Head of caudate nucleus (tissue), 42 donors: ENCODE measurements at places on chromosomes 1 and 21.

- DNase-seq, result no peak
These were observed 251.2 kb downstream of the RRAGC start for GRCh38 chr1:38608202-38608864.

- peak; percentile 39 for DNase-seq
These were observed 41.6 kb downstream of the LAMC2 start for GRCh38 chr1:183227422-183228346.

- no peak for DNase-seq
These were observed 22.7 kb downstream of the MAB21L3 start for GRCh38 chr1:116133696-116134475.

DNA sequence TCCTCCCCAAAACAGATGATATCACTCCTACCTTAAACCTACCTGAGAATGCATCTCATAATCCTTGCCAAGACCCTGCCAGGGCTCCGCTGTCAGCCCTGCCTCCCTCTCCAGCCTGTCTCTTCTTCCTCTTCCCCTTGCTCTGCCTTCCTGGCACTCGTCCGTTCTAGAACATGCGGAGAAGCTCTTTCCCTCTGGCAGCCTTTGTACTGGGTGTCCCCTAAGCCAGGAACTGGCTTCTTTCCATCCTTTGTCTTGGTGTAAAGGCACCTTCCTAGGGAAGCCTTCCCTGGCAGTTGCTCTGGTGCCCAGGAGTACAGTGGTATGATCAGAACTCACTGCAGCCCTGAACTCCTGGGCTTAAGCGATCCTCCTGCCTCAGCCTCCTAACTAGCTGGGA lies 36.1 kb downstream of the CTNNBIP1 start:
- DNase-seq, result no peak

GRCh38 chr1:57222307-57222706 lies 201.6 kb downstream of the DAB1 start:
- DNase-seq, result no peak

- DNase-seq, result no peak
These were observed 4.4 kb upstream of the ADAMTS1 start for GRCh38 chr21:26849428-26850115.

DNA sequence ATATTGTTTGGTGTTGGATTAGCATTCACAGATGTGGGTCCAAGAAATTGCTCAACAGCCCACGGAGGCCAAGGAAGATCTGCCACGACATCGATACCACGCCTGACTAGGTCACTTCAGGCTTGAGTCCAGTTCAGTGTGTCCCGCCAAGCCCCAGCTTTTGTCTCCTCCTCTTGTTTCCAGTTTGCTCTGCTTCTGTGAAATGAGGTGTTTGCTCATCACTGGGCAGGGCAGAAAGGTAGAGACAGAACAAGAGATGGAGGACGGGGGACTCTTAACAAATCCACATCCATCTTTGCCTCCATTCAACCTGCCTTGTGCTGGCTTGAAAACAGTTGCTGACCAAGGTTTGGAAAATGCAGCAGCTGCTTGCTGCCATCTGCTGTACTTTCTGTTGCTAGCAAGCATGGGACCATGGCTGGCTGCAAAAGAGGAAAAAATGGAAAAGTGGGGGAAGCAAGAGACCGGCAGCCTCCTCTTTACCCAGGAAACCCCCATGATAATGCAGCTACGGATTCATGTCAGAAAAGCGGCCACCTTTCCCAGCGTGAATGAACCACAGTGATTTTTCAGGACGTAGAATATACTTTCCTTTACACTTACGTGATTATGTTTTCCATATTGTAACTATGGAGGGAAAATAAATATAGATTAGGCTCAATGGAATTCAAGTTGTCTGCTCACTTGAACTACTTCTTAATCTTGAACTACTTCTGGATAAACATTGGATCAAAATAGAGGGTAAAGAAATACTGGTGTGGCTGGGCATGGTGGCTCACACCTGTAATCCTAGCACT lies 80.2 kb upstream of the GREM2 start:
- peak; percentile 39 for DNase-seq

- no peak for DNase-seq
These were observed 252.7 kb upstream of the VAMP3 start for GRCh38 chr1:7518411-7518810.

- DNase-seq, result no peak
These were observed 30.9 kb upstream of the SSX2IP start for GRCh38 chr1:84721152-84721551.

DNA sequence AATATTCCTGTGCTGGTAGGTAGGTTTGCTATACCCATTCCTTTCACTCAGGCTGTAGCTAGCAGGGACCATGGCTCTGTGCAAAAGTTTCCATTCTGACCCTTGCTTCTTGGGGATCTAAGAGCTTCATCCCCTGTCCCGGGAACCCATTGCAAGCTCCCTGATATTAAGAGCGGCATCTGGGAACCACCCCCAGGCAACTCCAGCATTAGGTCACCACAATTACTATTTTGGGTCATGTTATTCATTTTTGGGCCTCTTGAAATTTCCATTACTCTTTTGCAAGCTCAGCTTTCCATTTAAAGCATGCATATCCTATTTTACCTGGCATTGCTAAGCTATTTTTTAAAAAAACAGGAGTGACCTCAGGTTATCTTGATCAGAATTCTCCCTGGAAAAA lies 22.1 kb upstream of the ACTRT2 start:
- DNase-seq, result no peak

GRCh38 chr21:26956813-26957212 lies 10.1 kb downstream of the ADAMTS5 start:
- no peak for DNase-seq

DNA sequence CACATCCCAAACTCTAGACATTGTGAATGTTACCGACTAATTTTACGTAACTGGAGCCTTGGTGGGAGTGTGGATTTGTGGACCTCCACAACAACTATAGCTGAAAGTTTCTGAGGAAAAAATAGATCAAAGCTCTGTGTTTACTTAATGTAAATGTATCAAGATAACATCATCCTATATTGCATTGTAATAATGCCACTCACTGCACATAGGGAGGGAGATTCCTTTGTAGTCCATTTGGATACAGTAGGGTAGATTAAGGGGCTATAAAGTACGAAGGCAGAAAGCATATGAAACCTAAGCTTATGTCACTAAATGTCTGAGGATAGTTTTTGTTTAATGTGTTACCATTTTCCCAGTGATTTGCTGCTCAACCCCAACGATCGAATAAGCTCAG lies 273.4 kb downstream of the TM2D1 start:
- DNase-seq, result no peak

GRCh38 chr1:157961805-157962762 lies 31.4 kb upstream of the KIRREL1 start:
- no peak for DNase-seq

- no peak for DNase-seq
These were observed 1.8 kb upstream of the PLCH2 start for GRCh38 chr1:2474104-2474844.

DNA sequence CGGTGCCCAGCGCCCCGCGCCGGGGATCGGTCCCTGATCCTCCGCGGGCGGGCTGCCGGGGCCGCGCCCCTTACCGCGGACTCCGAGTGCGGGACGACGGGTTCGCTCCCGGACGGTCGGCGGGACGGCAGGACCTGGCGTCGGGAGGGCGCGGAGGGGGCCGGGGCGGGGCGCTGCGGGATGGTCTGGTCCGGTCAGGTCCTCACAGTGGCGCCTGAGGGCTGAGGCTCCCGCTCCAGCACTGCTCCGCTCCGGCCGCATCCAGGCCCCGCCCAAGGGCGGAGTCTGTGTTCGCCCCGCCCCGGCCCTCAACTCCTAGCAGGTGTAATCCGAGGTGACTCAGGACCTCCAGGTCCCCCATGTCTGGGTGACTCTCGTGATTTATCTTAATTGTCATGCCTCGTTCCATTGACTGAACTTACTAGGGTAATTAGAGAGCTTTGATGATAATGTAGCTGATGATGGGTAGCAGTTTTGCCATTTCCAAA lies at the start of gene RAB3B:
TSS of gene RAB3B (minus strand) at position 223 of the 488 bp plus-strand sequence. CDS start 13,583 bp downstream, outside the sequence.
- DNase-seq, result peak; percentile 27

DNA sequence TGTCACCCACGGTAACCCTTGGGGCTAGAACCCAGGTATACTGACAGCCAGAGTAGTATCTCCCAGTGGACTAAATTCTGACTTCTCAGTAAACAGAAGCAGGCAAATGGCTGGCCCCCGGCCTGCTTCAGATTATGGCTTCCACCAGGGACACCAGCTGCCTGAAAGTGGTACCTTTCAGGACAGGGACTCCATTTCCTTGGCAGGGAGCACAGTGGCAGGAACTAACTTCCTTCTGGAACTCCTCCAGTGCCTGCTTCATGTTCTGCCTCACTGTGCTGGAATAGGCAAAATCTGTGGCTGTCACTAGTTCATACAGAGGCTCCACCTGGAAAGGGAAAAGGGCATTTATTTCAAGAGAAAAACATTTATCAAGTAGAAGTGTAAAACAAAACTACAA lies 32.7 kb downstream of the C8B start:
- DNase-seq, result no peak

DNA sequence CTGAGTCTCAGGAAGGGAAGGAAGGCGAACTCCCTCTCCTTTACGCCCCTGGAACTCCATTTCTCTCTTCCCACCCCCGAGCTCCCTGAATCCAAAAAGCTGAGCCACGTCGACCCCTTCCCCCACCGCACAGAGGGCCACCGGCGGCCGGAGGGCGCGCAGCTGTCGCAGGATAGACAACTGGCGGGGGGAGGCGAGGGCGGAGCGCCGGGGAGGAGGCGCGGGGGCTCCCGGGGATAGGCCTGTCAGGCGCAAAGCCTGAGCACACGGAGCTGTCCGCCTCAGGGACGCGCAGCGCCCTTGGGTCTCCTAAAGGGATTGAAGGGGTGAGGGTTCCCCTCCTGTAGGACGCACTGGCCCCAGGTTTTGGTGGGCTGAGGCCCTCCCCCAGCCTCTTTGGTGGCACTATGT lies 752 bp upstream of the ACTA1 start:
- DNase-seq, result no peak

DNA sequence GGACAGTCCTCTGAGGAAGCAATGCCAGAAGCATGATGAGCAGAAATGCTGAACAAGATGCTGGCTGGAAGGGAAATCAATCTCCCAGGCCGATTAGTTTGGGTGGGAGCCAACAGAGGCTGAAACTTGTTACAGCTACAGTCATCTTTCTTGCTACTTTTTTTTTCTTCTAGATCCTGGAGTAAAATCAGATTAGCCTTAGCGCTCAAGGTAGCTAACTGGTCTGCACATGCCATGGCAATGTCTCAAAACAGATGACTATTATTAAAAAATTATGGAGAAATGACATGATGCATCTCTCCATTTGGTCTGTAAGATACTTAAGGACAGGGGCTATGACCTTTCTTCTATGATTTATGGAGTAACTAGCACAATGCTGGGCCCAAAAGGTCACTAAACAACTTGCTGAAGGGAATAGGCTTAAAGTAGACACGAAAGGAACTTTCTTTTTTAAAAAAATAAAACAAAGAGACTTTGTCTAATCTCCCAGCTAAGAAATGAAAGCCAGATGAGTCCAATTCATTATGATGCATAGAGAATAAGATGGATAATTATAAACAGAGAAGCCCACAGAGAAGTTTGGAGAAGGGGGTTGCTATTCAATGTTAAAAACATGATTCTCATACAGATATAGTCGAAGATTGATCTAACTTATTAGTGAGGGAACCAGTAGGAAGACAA lies 42.5 kb downstream of the UTP25 start:
- no peak for DNase-seq

- DNase-seq, result no peak
These were observed 198.1 kb upstream of the TMEM51 start for GRCh38 chr1:14955402-14955801.

GRCh38 chr1:59926381-59927123 lies at the start of gene CYP2J2:
Gene CYP2J2, minus strand, starts transcription at chr1:59926773. Its CDS starts 27 bp downstream, at chr1:59926746.
- DNase-seq, result peak; percentile 79

DNA sequence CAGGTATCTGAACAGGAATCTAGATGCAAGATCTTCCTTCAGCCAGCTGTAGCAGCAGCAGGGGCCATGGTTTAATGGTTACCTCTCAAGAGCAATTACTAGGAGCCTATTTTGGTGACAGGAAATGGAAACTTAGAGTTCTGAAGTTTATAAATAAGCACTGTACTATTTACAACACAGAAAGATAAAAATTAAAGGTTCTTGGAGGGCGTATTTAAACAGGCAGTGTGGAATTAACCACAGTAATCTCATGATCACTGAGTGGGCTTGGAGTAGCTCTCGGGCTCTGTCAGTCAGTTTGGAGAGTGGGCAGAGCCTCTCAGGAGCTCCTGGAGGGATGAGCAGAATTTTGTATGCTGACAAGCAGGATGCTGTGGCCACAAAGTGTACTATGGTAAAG lies 10.2 kb upstream of the FCRL5 start:
- DNase-seq, result no peak

- no peak for DNase-seq
These were observed 67.3 kb upstream of the BCL10 start for GRCh38 chr1:85343612-85344255.

- DNase-seq, result no peak
These were observed 8.1 kb upstream of the GREM2 start for GRCh38 chr1:240619906-240620621.

- DNase-seq, result no peak
These were observed 39.7 kb downstream of the MRPL37 start for GRCh38 chr1:54239631-54240031.

DNA sequence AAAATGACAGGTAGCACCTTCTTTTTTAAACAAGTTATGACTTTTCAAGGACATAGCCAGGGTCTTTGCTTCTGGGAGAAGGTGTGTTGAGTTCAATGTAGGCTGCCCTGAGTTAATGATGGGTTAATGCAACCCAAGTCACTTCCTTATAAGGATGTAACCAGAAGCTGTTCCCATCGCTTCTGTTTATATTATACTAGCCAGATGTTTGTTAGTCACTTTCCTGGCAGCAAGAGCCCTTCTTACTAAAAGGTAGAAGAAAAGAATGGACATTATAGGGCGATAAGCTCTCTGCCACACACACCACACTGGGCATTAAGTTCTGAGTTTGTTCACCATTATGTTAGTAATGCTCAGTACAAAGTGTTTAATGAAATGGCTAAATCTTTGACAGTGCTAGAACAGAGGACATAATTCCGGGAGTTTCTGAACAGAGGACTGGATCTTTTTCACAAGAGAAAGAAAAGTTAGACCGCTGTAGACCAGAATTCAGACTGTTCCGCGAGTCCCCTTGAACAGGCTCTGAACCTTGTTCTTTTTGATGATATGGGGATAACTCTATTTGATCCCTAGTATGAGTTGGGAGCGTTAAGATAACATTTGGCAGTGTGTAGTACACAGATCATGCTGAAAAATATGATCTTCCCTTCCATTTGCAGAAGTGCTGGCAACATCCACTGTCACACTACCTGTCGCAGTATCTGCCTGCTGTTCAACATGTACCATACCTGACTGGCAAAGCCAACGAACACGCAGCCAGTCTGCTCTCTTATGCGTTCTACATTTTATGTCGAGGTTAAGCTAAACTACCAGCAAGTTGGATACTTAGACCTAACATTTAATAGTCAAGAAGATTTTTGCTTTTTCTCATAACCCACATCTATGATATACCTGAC lies 41.0 kb downstream of the DEGS1 start:
- no peak for DNase-seq

DNA sequence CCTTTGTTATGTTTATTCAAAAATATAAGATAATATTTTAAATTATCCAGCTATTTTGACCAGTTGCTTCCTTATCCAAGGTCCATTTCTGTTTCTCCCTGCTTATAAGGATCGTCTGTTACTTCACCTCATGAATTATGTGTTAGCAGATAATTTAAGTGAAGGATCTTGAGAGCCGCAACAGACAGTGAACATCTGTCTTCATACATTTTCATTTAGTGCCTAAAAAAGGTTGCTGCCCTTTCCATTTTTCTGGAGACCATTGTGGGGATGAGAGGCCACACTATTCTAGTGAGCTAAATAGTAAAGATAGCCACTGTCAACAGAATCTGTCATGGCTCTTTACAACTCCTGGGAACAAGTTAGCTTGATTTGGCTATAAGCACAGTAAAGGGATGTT lies 154.0 kb downstream of the CLEC20A start:
- DNase-seq, result no peak

- no peak for DNase-seq
These were observed 21.5 kb upstream of the SDC3 start for GRCh38 chr1:30929944-30930525.
